ENCODE measurements at places on chromosomes 11 and 22.

DNA sequence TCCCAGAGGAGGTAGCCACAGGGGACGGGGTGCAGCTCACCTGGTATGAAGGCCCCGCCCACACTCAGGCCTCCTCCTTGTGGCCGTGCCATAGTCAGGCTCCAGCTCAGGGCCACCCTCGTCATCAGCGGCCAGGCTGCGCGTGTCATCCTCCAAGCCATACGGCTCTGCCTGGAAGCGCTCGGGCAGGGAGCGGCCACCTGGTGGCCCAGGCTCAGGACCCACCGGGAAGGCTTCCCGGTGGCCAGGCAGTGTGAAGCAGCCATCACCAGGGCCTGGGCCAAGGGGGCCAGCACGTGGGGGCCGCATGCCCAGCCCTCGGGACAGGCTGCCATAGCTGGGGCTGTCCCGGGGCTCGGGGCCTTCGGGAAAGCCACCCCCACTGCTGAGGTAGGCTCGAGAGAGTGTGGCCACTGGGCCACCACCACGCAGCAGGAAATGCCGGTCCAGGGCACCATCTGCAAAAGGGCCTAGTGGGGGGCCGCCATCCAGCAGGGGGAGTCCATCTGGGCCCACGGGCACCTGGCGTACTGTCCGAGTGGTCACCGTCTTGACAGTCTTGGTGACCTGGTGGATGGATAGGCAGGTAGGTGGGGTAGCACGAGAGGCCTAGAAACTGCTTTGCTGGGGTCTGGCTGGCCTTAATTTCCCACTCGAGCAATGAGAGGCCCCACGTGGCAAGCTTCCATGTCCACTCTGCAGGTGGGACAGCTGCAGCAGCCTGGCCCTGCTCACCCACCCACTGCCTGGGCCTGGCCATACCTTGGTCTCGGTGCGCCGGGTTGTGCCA is 35.3 kb downstream of the ARVCF start:
- DNase-seq = no peak

DNA sequence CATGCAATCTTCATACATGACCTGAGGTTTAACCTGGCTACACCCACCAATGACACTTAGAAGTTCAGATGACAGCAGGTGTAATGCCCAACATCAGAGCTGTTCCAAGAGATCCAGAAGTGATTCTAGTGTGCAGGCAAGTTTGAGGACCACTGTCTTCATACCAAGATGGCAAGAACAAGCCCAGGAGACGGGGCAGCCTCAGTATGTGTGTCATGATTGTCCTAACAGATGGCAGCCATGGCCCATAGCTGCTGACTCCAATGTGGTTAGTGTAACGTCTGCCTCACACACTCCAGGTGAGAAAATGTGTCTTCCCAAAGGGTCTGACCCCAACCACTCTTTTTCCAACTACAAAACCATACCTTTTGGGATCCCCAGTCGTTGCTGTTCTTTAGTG is 97.3 kb downstream of the ETS1 start:
- no peak for DNase-seq

- DNase-seq = no peak
Observed at GRCh38 chr22:23670378-23671295, 20.2 kb upstream of the RGL4 start.

GRCh38 chr22:18905540-18906409 is at the start of gene DGCR6:
TSS of gene DGCR6 (plus strand) at chr22:18906320. CDS start at chr22:18906375, 55 bp downstream.
- DNase-seq = no peak

GRCh38 chr11:63846897-63847296 is 8.0 kb downstream of the MARK2 start:
- DNase-seq = no peak

GRCh38 chr11:113296447-113297205 is 17.8 kb upstream of the TTC12 start:
- no peak for DNase-seq

DNA sequence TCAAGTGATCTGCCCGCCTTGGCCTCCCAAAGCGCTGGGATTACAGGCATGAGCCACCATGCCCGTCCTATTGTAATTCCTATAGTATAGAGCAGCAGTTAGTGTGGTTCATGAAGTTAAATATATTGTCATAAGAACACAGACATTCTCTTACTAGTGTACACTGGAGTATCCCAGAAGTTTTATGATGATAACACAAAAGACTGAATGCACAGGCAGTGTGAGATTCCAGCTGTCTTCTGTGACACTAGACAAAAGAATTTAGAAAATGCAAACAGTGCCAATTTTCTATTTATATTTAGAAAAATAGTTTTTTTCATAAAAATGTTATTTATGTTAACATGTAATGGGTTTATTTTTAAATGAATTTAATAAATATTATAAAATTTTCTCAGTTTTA is 39.4 kb upstream of the RBX1 start:
- no peak for DNase-seq

DNA sequence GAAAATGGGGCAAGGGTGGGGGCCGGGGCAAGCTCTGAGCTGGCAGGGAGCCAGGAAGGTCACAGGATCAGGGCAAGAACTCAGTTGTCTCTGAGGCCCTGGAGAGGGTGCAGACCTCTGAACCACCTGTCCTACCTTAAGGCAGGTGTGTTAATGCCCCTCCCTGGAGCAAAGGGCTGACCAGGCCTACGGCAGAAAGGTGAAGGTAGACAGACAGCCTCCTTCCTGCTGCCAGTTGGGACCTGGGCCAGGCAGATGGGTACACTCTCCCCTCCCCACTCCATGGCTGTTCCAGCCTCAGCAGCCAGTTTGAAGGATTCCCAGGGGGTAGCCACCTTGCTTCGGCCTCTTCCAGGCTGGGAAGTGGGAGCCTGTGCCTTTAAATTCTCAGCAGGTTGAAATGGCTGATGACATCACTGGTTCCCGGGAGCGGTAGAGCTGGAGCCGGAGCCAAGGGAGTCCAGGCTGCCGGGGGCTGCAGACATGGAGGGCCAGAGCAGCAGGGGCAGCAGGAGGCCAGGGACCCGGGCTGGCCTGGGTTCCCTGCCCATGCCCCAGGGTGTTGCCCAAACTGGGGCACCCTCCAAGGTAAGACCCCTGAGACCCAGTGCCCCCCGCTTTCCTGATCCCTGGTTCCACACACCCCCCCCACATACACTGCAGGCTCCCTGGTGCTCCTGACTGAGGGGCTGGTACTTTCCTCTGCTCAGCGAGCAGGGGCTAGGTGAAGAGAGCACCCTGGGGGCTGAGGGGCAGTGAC is at the start of gene INPP5J:
TSS of gene INPP5J (plus strand) at position 435 of the 760 bp plus-strand sequence. CDS start at position 484, 49 bp downstream.
- no peak for DNase-seq

- no peak for DNase-seq
Observed at GRCh38 chr11:72579816-72580641, 94.2 kb downstream of the PDE2A start.

DNA sequence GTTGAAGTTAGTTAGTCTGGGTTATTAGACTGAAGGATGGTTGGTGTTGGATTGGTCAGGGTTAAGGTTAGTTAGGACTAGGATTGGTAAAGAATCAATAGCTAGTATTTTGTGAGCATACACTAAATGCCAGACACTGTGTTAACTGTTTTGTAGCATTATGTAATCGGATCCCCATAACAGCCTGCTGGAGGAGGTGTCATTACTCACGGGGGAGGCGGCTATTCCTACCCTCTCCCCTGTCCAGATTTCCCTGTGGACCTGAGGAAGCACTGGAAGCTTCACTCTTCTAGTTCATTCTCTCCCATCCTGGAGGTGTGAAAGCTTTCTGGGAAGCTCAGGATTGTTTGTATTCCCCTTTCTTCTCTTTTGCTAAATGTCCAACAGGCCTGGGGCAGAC is 40.5 kb upstream of the KCNJ11 start:
- DNase-seq = no peak

DNA sequence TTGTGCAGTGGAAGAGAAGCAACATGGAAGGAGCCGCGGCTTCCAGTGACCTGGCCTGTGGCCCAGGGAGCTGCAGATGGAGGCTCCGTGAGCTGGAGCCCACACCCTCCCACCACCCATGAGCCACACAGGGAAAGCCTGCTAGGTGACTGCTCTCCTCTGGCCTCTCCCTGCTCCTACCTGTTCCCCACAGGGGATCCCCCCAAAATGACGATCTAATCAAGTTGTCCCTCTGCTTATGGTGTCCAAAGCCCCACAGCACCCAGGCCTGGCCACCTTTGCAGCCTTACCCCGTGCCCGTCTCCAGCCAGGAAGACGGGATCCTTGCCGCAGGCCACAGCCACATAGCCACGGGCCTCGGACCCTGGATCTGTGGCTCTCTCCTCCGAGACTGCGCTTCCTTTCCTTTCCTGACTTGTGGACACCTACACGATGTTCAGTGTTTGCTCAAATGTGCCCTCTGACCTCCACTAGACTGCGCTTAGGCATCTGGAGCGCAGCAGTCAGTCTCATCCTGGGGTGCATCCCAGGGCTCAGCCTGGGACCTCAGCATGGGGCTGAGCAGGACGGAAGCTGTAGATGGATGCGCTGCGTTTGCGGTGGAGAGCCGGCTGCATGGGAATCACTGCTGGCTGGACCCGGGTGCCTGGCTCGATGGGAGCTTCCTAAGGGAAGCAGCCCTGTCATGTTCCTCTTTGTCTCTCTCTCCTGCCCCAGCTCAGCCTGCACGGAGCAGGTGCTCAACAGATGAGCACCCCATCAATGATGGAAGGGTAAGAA is 133.3 kb downstream of the ST3GAL4 start:
- no peak for DNase-seq

DNA sequence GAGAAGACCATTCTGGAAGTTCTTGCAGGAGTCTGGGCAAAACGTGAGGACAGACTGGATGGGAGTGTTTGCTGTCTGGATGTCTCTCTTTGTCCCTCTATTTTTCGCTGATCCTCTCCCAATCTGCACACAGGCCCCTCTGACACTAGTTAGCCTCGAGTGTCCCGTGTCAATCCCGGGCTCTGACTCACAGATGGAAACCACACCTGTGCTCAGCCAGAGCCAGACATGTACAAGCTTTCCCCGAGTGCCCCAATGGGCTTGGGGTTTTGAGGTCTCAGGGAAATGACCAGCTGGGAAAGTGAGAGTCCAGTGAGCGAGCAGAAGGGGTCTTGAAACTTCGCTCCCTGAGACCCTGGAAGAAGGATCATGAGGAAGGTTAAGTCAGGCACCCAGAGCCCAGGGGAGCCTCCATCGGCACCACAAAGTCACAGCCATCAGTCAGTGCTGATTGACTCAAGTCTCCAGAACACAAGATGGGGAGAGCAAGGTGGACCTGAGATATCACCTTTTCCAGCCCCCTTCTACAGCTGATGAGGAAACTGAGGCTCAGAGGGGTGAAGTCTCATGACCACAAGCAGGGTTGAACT is 13.9 kb downstream of the APOL2 start:
- DNase-seq = no peak

DNA sequence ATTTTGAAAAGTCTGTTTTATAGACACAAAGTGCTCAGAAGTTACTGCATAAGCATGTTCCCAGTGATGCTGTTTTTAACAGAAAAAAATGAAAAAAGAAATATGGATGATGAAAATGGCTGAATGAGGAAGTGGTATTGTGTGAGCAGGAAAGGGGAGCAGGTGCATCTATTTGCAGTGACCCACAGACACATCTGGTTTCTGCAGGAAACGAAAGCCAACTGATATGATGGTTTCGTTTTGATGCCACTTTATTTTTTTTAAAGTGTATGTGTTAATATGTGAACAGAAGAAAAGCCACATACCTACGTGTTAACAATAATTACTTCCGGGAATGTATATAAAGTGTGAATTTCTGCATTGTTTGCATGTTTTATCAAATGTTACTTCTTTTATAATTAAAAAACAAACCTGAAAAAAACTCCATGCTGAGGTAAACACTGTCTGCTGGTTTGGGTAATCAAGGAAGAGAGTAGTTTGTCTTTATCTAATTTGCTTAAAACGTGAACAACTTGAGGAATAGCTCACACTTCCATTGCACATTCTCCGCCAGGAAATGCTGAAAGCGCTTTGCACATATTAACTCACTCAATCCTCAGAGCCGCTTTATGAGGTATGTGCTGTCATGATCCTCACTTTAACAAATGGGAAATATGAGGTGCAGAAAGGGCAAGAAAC is 1335.9 kb downstream of the TBC1D22A start:
- DNase-seq = no peak

DNA sequence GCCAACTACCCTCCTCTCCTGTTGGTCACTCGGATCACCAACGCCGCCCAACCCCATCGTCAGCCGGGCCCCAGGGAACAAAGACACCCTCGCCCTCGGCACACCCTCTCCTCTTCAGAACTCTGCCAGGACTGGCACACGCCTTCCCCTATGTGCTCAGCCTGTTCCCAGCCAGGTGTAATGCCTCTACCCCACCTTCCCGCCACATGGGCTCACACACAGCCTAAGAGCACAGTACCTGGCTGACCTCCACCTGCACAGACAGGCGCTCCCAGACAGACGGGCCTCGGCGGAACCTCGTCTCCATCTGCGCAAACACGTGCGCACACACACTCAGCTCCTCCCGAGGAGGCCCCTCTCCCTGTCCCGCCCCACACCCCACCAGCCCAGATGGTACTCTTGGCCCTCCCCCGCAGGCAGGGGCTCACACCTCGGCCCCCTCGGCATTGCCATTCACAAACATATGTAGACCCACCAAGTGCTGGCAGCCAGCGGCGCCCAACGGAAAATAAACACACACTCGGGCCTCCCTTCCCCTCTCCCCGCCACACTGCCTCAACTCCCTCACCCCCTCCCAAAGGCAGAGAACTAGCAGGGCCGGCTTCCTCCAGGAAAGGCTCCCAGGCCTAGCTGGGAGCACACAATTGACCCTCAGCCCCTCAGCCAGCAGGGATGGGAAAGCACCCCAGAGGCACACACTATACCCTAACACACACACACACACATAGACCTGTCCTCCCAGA is 8.5 kb downstream of the ELFN2 start:
- no peak for DNase-seq

- DNase-seq = no peak
Observed at GRCh38 chr11:98185245-98185644, 835.5 kb upstream of the CNTN5 start.

- no peak for DNase-seq
Observed at GRCh38 chr22:24367841-24368240, 59.6 kb upstream of the ADORA2A start.

DNA sequence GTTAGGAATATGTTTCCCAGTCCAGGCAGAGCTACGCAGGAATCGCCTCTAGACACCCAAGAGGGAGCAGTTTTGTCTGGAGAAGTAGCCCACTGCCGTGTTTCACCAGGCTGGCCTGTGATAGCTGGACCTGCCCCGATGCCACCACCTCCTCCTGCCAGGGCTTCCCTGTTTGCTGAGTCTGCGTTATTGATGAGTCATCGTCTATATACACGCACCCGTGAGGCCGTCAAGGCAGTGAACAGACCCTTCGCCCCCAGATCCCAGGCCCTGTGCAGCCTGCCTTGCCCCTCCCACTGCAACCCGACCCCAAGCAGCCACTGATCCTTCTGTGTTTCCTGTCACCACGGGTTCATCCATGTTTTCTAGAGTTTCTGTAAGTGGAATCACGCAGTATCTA is 141.9 kb downstream of the IGLL1 start:
- no peak for DNase-seq

- DNase-seq = no peak
Observed at GRCh38 chr11:77052518-77052917, 14.3 kb upstream of the CAPN5 start.

- no peak for DNase-seq
Observed at GRCh38 chr11:19978668-19979518, 181.4 kb downstream of the DBX1 start.
